ENCODE measurements at places on chromosomes 13 and 19.
A peak's percentile ranks its signal among the peaks of the same experiment; 100 is the strongest.

GRCh38 chr13:25899464-25899863 lies 152.4 kb downstream of the SHISA2 start:
- DNase-seq: no peak

DNA sequence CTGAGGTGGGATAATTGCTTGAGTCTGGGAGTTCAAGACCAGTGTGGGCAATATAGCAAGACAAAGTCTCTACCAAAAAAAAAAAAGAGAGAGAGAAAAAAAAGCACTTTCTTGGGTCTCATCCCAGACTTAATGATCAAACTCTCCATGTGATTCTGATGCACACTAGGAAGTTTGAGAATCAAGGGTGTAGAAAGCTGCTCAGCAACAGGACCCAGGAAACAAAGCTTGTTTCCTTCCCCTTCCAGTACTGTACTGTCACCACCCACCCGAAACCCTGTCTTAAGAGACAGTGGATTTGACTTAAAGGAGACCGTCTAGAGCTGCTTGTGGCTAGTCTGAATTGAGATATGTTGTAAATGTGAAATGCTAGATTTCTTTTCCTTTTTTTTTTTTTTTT lies 5.8 kb downstream of the MISP3 start:
- DNase-seq: no peak

DNA sequence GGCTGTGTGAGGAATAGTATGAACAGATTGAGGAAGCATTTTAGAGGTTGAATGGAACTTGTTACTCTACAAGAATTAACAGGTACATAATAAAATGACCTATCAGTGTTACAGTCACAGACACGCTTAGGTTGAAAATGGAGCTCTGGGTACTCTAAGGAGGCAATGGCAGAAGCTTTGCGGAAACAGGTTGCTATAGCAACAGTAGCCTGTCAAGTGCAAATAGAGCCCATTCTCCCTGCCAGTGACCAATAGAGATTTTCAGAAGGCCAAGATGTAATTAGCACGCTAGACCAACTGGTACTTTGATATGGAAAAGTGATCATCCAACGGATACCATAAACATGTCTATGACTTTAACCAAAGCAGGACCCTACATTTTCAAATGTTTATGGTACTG lies 148.5 kb upstream of the FREM2 start:
- DNase-seq: no peak

- DNase-seq: peak; percentile 92
Observed at GRCh38 chr13:98576963-98577835, at the start of gene STK24. Gene STK24, minus strand, starts transcription at chr13:98577107. Its CDS starts 321 bp downstream, at chr13:98576786.

- no peak for DNase-seq
Observed at GRCh38 chr19:14575428-14575980, 3.6 kb upstream of the NDUFB7 start.

GRCh38 chr19:1648920-1649541 lies 3.4 kb downstream of the TCF3 start:
- DNase-seq: no peak

- no peak for DNase-seq
Observed at GRCh38 chr19:30674656-30675055, 302.5 kb downstream of the ZNF536 start.

DNA sequence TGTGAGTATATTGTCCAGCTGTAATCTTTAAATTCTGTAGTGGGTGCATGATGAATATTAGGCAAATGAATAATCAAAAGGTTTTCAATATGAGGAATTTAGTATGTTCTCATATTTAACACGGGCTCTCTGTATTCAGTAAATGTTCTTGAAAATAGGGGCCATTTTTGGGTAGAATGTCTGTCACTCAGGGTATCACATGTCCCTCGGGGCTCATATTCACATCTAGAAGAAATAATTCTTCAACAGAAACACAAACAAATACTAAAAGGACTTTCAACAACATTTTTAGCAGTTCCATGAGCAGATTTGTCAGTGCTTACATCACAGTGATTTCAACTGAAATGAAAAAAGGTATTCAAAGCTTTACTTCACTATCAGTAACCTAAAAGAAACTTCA lies 1388.4 kb upstream of the MIR17HG start:
- DNase-seq: no peak

GRCh38 chr13:21077788-21078353 lies 16.5 kb upstream of the LATS2 start:
- no peak for DNase-seq

DNA sequence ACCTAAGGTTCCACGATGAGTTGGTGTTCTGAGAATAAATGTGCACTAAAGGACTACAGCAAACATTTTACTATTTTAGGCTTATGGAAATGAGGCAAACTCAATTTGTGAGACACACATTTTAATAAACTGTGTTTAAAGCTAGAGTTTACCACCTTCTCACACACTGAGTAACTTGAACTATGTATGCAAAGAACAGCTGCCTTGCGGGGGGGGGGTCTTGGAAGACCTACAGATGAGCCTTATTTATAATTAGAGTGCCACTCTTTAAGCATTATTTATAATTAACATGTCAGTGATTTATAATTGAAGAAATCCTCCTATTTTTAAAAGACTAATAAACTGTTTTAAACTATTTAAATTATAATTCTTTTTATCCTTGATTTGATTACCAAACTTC lies 300.4 kb downstream of the DLEU7 start:
- DNase-seq: no peak

DNA sequence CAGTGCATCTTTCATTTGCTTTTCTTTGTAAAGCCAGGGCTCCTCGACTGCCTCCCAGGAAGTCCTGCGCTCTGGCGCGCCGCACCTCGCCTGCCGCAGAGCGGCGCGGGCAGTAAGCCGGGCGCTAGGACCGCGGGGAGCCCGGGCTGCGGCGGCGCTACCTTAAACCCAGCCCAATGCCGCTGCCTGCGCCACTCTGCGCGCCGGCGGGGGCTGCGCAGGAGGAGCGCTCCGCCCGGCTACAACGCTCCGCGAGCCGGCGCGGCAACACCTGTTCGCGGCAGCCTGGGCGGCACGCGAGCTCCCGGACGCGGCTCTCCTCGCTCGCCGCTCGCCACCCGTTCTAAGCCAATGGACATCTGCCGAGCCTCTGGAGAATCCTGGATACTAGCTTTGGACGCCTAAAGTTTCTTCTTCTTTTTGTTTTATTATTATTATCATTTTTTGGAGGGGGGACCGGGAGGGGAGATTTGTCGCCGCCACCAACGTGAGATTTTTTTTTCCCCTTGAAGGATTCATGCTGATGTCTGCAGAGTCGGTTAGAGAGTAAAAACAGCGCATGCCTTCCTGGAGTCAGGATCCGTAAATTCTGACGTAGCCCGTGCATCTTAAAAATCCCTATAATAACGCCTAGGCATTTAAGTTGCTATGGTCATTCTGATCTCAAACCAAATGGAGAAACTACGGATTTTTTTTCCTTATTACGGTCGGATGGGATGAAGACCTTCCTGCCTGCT lies at the start of gene FGF9:
FGF9 (plus strand) TSS at position 191 of the 737 bp plus-strand sequence. CDS start 840 bp downstream, outside the sequence.
- peak; percentile 81 for DNase-seq

DNA sequence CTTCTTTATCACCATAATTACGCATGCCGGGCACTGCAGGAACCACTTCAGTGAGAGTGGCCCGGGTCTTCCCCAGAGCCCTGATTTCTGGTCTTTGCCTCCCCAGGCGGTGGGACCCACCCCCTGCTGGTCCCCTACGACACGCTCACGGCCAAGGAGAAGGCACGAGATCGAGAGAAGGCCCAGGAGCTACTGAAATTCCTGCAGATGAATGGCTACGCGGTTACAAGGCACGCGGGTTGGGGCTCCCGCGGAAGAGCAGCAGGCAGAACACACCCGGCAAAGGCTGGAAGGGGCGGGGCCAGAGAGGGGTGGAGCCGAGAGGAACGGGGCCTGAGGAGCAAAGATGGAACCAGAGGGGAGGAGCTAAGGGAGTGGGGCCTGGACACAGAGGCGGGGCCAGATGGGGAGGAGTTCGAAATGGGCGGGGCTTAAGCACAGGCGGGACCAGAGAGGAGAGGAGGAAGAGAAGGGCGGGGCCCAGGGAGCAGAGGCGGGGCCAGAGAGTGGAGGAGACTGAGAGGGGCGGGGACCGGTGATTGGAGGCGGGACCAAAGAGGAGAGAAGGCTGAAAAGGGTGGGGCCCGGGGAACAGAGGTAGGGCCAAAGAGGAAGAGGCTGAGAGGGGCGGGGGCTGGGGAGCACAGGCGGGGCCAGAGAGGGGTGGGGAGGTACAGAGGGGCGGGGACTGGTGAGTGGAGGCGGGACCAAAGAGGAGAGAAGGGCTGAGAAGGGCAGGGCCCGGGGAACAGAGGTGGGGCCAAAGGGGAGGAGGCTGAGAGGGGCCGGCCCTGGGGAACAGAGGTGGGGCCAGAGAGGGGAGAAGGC lies 73.4 kb downstream of the RYR1 start:
- DNase-seq: peak; percentile 79

DNA sequence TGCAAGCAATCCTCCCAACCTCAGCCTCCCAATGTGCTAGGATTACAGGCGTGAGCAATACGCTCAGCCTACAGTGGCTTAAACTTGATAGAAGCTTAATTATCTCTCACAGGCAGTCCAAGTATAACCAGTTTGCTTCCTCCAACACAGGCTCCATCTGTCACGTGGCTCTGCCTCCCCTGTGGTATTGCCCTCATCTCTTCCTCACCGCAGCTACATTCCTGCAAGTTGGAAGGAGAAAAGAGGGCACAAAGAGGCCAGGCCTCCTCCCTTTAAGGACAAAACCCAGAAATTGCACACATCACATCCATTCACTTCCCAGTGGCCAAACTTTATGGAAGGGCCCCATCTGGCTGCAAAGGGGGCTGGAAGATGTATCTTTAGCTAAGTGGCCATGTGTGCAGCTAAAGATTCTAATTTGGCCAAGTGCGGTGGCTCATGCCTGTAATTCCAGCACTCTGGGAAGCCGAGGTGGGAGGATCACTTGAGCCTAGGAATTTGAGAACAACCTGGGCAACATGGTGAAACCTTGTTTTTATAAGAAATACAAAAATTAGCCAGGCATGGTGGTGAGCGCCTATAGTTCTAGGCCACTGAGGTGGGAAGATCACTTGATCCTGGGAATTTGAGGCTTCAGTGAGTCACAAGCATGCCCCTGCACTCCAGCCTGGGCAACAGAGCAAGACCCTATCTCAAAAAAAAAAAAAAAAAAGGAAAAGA lies 3.1 kb upstream of the SDHAF1 start:
- DNase-seq: no peak

DNA sequence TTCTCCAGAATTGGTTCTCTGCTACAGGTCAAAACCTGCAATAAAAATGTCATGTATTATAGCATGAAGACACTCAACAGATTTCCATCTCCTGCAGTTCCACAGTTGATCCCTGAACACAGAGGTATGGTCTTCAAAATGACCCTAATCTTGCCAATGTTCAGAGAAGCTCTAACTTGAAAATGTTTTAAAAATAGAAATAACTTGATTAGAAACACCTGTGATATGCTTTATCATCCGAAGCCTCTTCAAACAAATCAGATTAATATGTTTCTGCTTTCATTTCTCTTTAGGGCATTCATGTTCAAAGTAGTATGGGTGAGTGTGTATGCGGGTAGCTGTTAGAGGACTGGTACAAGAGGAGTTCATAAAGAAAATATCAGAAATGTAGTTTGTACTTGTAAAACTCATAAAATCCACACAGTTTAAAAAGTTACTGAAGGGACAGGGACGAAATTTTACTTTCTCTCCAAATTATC lies 60.4 kb downstream of the KCNRG start:
- DNase-seq: peak; percentile 38

GRCh38 chr19:41427647-41428480 lies 690 bp upstream of the B3GNT8 start:
- DNase-seq: peak; percentile 74
